ENCODE measurements at places on chromosomes 5 and 9. TPM values are rescaled to one million over a fixed set of nuclear protein-coding genes. Genes with fewer than 3 reads are reported as not detected.

DNA sequence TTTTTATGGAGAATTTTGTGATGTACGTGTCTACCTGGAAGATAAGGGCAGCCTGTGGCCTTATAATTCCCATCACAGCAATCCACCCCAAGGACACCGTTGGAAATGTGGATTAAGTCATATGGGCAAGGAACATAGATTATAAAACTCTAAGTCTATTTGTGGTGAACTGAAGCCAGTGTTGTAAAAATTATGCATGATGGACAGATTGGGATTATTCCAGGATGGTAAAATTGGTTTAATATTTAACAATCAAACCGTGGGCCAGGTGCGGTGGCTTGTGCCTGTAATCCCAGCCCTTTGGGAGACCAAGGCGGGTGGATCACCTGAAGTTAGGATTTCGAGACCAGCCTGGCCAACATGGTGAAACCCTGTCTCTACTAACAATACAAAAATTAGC, 12.9 kb upstream of the SLC6A19 start:
- no peak for DNase-seq

TLX3 gene
- polyA plus RNA-seq, result not detected

- no peak for DNase-seq
These were observed 336.9 kb upstream of the DMAC1 start for GRCh38 chr9:8136477-8136876.

- DNase-seq, result peak; percentile 79
These were observed 16.9 kb downstream of the DNAJC18 start for GRCh38 chr5:139422307-139422893.

- DNase-seq, result no peak
These were observed 569.6 kb upstream of the BRINP1 start for GRCh38 chr9:119938871-119939270.

GRCh38 chr5:176647843-176648473, 674 bp downstream of the TSPAN17 start:
- peak; percentile 38 for DNase-seq

- DNase-seq, result no peak
These were observed 240.1 kb downstream of the DNAH5 start for GRCh38 chr5:13704396-13704795.

DNA sequence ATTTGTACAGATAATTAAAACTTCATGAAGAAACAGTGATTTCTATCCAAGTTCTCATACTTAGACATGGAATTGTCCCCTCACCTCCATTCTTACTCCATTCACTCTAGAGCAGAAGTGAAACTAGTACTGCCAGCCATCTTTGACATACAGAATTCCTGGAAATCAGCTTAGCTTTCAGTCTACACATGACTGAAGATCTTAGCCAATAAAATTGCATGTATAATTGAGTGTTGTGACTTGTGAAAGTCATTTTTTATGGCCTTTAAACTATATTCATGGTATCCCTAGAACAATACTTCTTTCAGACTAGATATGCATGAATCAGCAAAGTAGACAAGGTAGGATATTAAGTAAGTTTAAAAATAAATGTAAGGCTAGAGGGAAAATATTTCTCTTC, 705.2 kb upstream of the ZNF608 start:
- no peak for DNase-seq

C7 gene
- polyA plus RNA-seq, result 0.37 TPM

FAM221B gene
- not detected for polyA plus RNA-seq

GFI1B gene
- not detected for polyA plus RNA-seq

- DNase-seq, result no peak
These were observed 75.6 kb upstream of the SNCAIP start for GRCh38 chr5:122236270-122237040.

GRCh38 chr5:149162401-149163084, 21.2 kb downstream of the ABLIM3 start:
- DNase-seq, result no peak

SPINK7 gene
- not detected for polyA plus RNA-seq

DNA sequence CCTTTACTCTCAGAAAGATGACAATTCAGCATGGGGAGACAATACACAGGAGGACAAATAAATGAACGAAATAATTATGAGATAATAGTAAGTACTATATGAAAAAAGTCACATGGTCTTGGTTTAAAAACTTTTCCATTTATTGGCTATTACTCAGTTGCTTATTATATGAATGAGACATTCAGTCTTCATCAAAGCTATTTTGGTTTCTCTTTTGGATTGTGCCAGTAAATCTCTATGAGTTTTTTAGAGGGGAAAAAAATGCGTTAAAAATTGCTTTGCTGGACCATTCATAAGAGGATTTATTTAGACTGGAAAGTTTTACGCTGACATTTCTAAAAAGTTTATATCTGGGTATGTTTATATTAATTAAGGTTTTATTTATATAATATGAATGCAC, 137.7 kb downstream of the AOPEP start:
- peak; percentile 24 for DNase-seq

All from endothelial cell of umbilical vein (primary cell).